CD4-positive, alpha-beta memory T cell (primary cell): ENCODE measurements at places on chromosomes 2 and 18. TPM values are rescaled to one million over a fixed set of nuclear protein-coding genes. Genes with fewer than 3 reads are reported as not detected.

DNA sequence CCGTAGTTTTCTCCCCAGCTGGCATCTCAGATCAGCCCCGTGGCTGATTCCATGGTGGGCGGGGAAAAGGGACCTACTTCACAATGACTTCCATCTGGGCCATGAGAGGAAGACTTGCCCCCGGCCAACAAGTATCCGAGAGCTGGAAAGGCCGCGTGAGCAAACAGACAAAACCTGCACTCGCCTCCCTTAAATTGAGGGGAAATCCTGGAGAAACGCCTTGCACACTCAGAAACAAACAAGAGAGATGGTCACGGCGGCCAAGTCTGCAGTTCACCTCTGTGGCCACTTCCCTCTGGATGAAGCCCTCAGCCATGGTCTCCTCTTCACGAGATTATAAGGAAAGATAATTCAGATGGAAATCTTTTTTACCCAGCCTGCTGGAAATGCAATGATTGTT, 39.4 kb upstream of the TPO start:
- H3K36me3 ChIP-seq: no peaks in the 10 kb centered on the region
- H3K27me3 ChIP-seq: no peaks in the 10 kb centered on the region
- no peak overlapping the region for H3K4me3 ChIP-seq

TEKT4 gene
- not detected for total RNA-seq

SP140 gene
- 70.8 TPM for total RNA-seq

COL6A3 gene
- total RNA-seq: 1.5 TPM
